BJ (cell line): ENCODE measurements at places on chromosomes 1 and 21.

- no peak for DNase-seq
Measured at GRCh38 chr1:211734359-211734758, 58.9 kb upstream of the NEK2 start.

GRCh38 chr21:40990366-40990765, 143.4 kb upstream of the DSCAM start:
- no peak for DNase-seq

- DNase-seq, result no peak
Measured at GRCh38 chr1:5744911-5745799, 247.1 kb downstream of the NPHP4 start.

DNA sequence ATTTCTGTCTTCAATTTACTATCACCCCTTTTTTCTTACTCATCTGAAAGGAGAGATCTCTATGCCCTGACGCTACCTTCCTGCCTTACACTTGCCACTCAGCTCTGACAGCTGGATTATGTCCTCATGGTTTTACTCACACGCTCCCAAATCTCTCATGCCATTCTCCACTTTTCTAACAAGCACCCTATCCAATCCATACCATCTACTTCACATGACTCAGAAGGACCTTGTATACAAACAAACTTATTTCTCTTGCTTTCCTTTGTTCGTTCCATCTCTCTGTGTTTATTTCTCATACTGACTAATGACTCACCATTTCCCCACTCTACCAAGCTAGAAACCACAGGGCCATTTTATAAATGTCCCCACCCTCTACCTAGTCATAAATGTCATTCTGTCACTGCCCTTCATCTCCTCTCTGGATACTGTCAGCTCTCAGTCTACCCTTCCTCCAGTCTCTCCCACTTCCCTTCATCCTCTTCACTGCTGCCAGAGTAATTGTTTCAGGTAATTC, 87.3 kb downstream of the USP24 start:
- no peak for DNase-seq

GRCh38 chr1:164785841-164786534, 227.0 kb downstream of the PBX1 start:
- no peak for DNase-seq
